ENCODE measurements at places on chromosomes 5 and 9. TPM values are rescaled to one million over a fixed set of nuclear protein-coding genes. Genes with fewer than 3 reads are reported as not detected.

Gene PCDHGA1
- total RNA-seq: 0.38 TPM

Gene C5orf46
- not detected for total RNA-seq

Gene OR2K2
- total RNA-seq: not detected

Gene FAM151B
- total RNA-seq: 3.6 TPM

Gene IL33
- total RNA-seq: 6.5 TPM

- peaks cover 5% of the 10 kb centered on the region for H3K4me1 ChIP-seq
- H3K27me3 ChIP-seq: no peaks in the 10 kb centered on the region
- H3K4me3 ChIP-seq: no peak overlapping the region
- no peaks in the 10 kb centered on the region for H3K36me3 ChIP-seq
- H3K27ac ChIP-seq: no peak overlapping the region
Observed at GRCh38 chr5:97838214-97838613, 655.2 kb upstream of the RIOK2 start.

DNA sequence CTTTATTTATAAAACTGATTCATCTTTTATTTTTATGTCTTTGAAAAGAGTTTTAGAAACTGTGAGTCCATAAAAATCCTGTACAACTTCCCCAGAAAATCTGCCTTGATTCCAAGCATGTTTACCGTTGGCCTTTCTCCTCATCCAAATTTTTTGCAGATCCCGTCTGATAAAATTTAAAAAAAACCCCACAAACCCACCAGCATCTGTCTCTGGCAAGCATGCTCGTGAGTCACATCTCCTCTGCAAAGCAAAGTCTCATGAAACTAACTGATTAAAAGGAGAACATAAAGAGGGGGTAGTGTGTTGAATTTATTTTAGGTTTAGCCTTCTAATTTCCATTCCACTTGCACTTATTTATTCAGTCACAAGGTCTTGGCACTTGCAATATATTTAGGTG is 109.4 kb downstream of the MAT2B start:
- no peaks in the 10 kb centered on the region for H3K36me3 ChIP-seq
- H3K4me1 ChIP-seq: no peaks in the 10 kb centered on the region
- no peak overlapping the region for H3K27ac ChIP-seq
- H3K4me3 ChIP-seq: no peak overlapping the region
- no peak for DNase-seq

DNA sequence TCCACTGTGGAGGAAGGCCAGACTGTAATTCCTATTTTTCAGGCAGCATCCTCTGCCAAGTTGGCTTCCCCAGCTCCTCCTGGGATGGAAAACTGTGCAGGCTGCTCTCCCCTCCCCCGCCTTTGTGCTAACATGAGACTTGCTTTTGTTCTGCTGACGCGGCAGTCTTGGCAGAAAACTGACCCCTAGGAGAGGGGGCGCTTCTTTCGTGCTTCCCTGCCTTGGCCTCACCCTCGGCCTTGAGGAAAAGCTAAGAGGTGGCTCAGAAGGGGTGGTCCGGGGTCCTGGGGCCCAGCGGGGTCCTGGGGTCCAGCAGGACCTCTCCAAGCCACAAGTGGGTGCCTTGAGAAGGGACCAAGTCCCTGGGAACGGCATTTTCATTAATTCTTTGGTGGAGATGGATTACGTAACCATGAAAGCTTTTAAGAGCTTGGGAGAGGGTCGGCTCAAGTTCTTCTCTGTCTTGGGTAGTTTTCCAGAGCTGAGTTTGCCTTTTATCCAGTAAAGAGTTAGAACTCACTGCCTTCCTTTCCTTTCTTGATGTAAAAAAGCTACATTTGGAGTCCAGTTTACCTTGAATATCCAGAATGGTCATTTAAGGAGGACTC is 51.0 kb downstream of the SH3PXD2B start:
- H3K4me3 ChIP-seq: peak overlapping the region; percentile 22
- no peak for DNase-seq
- peak overlapping the region; percentile 84 for H3K27ac ChIP-seq
- H3K27me3 ChIP-seq: no peaks in the 10 kb centered on the region
- H3K36me3 ChIP-seq: no peaks in the 10 kb centered on the region

DNA sequence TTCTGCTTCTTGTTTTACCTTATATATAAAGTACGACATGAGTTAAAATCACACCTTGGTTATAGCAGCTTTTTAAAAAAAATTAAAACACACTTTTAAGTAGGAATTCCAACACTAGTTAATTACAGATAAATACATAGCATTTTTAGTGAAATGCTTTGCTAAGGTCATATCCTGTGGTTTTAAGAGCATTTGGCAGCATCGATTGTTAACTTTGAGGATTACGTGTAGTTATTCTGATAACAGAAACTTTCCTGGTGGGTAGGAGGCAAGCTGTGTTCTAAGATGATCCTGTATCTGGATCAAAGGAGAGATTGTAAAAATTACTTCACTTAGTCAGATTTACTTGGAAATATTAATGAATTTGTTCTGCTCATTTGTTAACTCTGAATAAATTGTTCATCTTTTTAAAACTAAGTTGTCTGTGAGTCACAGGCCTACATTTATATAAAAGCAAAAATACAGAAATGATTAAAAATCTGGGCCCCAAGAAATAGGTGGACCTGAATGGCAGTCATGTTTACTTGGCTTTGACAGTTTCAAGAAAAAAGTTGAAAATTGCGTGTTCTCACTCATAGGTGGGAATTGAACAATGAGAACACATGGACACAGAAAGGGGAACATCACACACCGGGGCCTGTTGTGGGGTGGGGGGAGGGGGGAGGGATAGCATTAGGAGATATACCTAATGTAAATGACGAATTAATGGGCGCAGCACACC is 58.3 kb downstream of the TRIO start:
- no peak for DNase-seq
- no peak overlapping the region for H3K27ac ChIP-seq
- H3K36me3 ChIP-seq: no peaks in the 10 kb centered on the region
- no peak overlapping the region for H3K4me3 ChIP-seq
- peaks cover 59% of the 10 kb centered on the region for H3K4me1 ChIP-seq

GRCh38 chr9:136502940-136503550 is 20.2 kb upstream of the SEC16A start:
- H3K4me3 ChIP-seq: no peak overlapping the region
- no peak overlapping the region for H3K27ac ChIP-seq
- DNase-seq: no peak
- peaks cover 10% of the 10 kb centered on the region for H3K4me1 ChIP-seq
- H3K36me3 ChIP-seq: peaks cover 69% of the 10 kb centered on the region
- no peaks in the 10 kb centered on the region for H3K27me3 ChIP-seq

- H3K4me3 ChIP-seq: peak overlapping the region; percentile 11
- no peaks in the 10 kb centered on the region for H3K27me3 ChIP-seq
- no peaks in the 10 kb centered on the region for H3K4me1 ChIP-seq
- no peak overlapping the region for H3K27ac ChIP-seq
Observed at GRCh38 chr9:17005056-17005823, 129.6 kb upstream of the CNTLN start.

GRCh38 chr9:98798254-98798653 is 1.9 kb upstream of the ANKS6 start:
- no peak for DNase-seq
- H3K4me1 ChIP-seq: peaks cover 7% of the 10 kb centered on the region
- no peaks in the 10 kb centered on the region for H3K27me3 ChIP-seq
- H3K4me3 ChIP-seq: no peak overlapping the region

DNA sequence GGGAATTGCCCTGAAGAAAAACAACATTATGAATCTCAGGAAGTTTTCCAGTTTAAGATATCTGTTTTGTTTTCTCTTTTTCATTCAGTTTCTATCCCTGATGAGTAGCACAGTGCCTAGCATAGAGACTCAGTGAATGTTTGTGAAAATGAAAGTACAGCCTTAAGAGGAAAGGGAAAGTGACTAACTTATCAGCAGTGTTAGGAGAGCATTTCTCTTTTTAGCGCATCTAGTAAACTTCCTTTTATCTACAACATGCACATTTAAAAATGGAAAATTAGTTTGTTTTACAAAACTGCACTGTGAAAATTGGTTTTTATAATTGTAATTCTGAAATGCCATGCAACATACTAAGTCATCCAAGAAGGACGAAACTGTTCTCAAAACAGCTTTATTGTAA is 110.8 kb downstream of the SMARCA2 start:
- no peak for DNase-seq
- H3K4me3 ChIP-seq: no peak overlapping the region
- H3K36me3 ChIP-seq: no peaks in the 10 kb centered on the region
- peaks cover 71% of the 10 kb centered on the region for H3K4me1 ChIP-seq
- no peaks in the 10 kb centered on the region for H3K27me3 ChIP-seq

- no peak for DNase-seq
- H3K27me3 ChIP-seq: no peaks in the 10 kb centered on the region
- peaks cover 15% of the 10 kb centered on the region for H3K4me1 ChIP-seq
Observed at GRCh38 chr5:15525703-15526275, 25.8 kb downstream of the FBXL7 start.

DNA sequence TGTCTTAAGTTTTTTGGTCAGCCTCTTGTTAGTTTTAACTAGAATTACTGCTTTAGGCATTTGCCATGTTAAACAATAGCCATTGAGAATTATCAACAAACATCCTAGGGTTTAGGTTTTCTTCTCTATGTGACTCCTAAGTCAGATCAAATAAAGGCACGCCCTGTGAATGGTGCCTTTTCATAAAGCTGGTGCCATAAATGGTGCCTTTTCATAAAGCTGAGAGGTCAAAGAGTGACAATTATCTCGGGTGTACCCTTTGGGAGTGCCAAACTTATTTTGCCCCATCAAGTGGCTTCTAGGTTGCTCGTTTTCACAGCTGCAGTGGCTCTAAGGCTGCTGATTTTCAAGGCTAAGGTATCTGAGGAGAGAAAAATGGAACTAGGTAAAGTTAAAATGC is 391.6 kb downstream of the DMRTA1 start:
- H3K4me3 ChIP-seq: no peak overlapping the region
- H3K27ac ChIP-seq: no peak overlapping the region
- no peaks in the 10 kb centered on the region for H3K27me3 ChIP-seq
- H3K4me1 ChIP-seq: no peaks in the 10 kb centered on the region
- no peak for DNase-seq
- H3K36me3 ChIP-seq: no peaks in the 10 kb centered on the region

DNA sequence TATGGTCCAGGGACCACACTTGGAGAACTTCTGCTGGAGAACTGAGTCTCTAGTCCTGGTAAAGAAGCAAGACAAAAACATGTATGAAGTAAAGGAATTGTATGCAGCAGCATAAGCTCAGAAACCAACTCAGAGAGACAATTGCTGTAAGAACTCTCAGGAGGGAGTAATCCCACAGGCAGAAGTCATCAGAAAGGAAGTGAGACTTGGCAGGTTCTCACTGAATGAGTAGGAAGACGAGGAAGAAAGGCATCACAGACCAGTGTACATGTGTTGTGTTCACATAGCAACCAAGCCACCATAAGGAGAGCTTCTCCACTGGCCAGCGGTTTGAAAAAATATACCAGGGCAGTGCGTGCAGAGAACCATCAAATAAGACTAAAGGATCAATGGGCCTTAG is 57.9 kb upstream of the FST start:
- H3K4me1 ChIP-seq: no peaks in the 10 kb centered on the region
- no peak for DNase-seq
- H3K27ac ChIP-seq: no peak overlapping the region
- H3K27me3 ChIP-seq: no peaks in the 10 kb centered on the region

GRCh38 chr5:35811108-35811741 is 45.5 kb upstream of the IL7R start:
- H3K36me3 ChIP-seq: no peaks in the 10 kb centered on the region
- H3K27me3 ChIP-seq: no peaks in the 10 kb centered on the region
- no peak overlapping the region for H3K27ac ChIP-seq
- no peaks in the 10 kb centered on the region for H3K4me1 ChIP-seq
- DNase-seq: no peak
- no peak overlapping the region for H3K4me3 ChIP-seq

DNA sequence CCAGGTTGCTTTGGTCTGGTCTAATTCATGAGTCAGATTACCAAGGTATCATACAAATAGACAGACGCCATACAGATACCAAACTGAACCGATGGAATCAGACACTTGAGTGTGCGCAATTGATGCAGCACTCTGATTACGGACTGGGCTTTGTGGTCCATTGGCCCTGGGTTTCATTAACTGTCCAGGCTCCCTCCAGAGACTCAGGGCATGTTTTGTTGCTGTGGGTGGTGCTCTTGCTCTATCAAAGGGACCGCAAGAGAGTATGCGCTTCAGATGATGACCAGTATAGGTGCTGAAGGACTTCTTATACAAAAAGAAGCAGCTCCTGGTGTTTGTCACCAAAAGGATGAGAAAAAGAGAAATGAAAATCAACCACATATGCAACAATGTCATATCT is 36.9 kb upstream of the ANKRD55 start:
- peaks cover 11% of the 10 kb centered on the region for H3K4me1 ChIP-seq
- no peak for DNase-seq
- no peak overlapping the region for H3K4me3 ChIP-seq
- H3K27ac ChIP-seq: no peak overlapping the region
- no peaks in the 10 kb centered on the region for H3K27me3 ChIP-seq
- no peaks in the 10 kb centered on the region for H3K36me3 ChIP-seq

All from esophagus squamous epithelium (tissue), 5 donors.